ENCODE measurements at places on chromosomes 4 and X.

GRCh38 chr4:114193624-114194399, 214.4 kb upstream of the ARSJ start:
- DNase-seq: no peak

- no peak for DNase-seq
Measured at GRCh38 chrX:34487364-34487763, 169.7 kb downstream of the TMEM47 start.

GRCh38 chr4:178423366-178423765, 981.1 kb upstream of the AGA start:
- no peak for DNase-seq

DNA sequence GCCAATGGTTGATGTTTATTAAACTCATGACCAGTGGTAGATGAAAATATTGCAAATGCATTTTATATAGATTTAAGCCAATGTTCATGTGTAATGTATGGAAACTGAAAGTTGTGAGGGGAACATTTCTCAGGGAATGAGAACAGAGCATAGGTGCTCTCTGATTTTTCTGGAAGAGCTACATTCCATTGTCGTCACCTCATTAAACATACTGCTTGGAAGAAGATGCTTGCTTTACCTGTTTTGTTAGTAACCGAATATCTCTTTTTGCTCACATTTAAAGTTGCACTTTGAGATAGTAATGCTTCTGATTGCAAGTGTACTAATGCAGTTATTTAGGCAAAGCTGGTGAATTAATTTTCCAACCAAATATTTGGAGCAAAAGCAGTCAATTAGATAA, 93.8 kb upstream of the CLCN4 start:
- DNase-seq: no peak

DNA sequence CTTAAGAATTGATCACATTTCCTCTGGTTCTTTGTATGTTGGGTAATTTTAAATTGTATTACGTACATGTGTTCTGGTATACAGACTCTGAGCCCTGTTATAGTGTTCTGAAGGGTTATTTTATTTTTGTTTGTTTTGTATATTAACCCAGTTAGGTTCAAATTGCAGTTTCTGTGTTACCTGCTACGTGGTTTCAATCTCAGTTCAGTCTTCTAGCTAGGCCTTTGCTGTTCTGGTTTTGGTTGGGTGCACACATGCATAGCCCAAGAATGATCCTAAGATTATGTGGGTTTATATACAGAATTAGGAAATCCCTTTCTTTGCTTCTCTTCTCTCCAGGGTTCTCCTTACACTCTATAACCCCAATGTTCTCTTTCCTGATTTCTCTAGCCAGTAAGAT, 161.0 kb downstream of the PPP1R2C start:
- DNase-seq: no peak

- no peak for DNase-seq
Measured at GRCh38 chr4:60216752-60217151, 983.4 kb upstream of the ADGRL3 start.

DNA sequence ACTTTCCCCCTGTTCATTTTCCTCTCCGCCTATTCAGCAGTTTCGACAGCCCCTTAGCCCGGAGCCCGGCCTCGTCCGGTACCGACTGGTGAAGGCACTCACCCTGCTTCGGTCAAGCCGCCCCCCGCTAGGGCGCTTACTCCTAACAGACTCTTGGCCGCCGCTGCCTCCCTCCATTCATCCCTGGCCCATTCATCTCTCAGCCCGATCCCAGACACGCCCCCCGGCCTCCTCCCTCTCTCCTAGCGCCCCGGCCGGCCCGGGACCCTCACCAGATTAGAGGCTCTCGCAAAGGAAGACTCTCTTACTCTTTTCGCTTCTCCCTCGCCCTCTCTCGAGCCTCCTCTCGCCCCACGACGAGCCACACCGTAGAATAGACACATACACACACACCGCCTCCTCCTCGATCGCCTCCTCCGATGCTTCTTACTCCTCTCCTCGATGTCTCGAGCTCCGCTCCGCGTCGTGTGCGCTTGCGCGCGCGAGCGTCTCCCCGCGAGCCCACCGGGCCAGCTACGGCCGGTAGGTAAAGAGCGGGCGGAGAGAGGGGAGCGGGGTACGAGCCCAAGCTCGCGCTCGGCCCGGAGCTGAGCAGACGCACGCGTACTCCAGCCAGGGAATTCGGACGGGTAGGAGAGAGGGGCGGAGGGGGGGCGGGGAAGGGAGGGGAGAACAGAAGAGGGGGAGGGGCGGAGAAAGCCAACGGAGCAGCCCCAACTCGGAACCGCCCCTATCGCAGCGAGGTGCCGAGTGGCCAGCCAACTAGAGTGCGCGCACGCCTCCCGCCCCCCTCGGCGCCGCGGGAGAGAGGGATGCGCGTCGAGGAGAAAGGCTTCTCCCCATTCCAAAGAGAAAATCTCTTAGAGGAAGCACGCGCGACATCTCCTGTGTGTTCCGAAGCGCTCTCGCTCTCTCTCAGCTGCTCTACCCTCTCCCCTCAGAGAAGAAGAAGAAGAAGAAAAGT, at the start of gene WNK3:
WNK3 (minus strand) TSS at position 633 of the 964 bp plus-strand sequence.
- DNase-seq: peak; percentile 28

DNA sequence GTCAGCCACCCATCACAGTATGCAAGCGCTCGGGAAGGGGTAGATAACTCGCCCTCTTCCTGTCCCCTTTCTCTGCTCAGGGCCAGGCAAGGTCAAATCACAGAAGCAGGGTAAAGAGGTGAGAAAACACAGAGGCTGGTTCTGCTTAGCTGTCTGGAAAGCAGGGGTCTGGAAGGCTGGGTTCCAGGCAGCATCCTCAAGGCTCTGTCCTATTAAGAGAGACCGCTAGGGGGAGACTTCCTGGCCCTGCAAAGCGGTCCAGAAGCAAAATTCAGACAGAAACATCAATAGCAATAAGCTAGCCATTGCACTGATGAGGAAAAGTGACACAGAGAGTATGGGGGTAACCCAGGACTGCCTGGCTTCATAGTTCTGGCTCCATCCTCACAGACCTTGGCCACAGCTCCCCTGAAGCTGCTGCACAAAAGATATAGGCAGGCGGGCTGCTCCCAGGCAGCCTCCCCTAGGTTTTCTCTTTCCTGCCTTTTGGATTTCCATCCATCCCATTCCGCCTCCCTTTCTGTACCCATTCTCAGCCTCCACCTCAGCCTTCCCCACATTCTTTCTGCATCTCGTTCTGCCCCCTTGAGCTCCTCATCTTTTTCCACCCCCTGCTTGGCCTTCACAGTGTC, 308.5 kb downstream of the EVC2 start:
- DNase-seq: no peak

GRCh38 chrX:47529548-47529947, 31.5 kb upstream of the ARAF start:
- no peak for DNase-seq

DNA sequence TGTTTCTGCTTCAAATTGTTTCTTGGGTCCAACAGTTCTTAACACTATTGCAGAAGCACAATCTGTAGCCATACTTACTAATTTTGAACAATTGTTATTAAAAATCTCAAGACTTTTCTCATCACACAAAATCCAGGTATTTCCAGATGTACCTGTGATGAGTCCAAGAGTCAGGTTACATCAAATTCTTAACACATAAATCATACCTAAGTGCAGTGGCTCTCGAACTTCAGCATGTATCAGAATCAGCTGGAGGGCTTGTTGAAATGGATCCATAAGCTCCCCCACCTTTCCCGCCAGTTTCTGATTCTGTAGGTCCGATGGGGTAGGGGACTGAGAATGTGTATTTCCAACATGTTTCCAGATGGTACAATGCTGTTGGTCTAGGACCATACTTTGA, 10.6 kb downstream of the FAM120C start:
- DNase-seq: no peak
